D721Med (cell line): ENCODE measurements at places on chromosomes 12 and 14.

DNA sequence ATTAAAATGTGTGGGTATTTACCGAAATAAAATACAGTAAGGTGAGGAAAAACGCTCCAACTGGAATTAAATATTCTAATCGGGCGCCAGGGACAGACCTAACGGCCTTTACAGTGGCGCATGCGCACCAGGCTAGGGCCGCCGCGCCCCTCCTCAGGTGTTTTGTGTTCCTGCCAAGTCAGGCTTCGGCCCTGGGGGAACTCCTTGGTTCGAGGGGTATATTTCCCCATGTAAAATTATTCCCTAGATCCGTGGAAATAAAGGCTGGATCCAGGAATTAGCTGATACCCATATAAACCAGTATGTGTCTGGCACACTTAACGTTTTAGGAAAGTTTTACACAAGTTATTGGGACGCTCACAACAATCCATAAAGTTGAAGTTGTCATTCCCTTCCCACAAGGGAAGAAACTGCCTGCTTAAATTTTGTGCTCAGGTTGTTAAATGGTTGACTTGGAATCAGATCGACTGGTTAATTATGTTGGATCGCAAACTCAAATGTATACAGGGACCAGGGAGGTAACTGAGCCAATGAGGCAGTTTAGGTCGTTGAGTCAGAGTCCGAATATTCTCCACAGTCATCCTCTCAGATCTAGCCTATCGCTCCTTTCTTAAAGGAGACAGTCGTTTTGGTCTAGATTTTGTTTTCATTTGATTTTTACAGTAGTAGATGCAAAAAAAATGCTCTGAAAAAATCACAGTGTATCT, 621 bp upstream of the ANAPC7 start:
- DNase-seq = peak; percentile 66

DNA sequence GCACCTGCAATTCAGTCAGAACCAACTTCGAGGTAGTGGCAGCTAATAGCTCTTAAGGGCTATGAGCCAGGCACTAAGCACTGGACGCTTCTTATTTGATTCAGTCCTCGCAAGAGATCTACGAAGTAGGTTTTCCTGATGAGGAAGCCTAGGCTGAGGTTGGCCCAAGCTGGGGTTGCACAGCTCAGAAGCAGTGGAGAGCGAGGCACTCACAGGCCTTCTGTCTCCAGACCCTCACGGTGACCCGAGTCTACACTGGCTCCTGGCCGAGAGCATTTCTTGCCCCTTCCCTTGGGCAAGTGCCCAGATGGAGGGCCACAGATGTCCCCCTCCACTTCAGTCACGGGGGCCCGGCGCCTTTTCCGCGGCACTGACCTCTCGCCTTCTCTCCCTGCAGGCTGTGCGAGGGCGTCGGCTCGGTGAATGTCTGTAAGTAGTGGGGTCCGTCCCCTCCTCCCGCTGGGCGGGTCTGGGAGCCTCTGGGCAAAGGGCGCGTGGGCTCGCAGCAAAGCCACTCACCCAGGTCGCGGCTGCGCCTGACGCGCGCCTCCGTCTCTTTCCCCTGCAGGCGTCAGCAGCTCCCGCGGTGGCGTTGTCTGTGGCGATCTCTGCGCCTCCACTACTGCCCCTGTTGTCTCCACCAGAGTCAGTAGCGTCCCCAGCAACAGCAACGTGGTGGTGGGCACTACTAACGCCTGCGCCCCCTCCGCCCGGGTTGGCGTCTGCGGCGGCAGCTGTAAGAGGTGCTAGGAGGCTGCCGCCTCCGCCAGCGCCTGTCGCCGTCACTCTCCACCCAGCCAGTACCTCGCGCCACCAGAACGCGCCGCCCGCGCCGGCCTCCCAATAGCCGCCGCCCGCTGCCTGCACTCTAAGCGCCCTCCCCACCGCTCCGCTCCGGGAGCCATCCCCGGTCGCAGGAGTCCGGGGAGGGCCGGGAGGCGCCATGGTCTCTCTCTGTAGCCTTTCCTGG, 13.1 kb downstream of the KRT83 start:
- DNase-seq = no peak

DNA sequence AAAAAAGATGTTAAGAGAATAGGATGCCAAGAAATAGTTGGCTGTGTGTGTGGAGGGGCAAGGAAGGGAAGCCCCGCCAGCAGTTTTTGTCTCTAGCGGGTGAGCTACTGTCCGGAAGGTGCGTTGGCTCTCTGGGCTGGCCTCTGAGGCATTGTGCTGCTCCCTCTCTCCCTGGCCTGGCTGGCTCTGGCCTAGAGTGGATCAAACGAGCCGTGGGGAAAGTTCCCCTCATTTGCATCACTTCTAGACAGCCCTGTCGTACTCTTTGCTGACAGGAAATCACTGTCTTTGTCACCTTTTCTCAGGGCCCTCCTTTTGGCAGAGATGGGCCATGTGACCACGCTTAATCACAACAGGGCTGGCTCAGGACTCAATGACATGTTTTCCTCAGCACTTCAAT, 236.1 kb upstream of the NPAS3 start:
- DNase-seq = no peak

DNA sequence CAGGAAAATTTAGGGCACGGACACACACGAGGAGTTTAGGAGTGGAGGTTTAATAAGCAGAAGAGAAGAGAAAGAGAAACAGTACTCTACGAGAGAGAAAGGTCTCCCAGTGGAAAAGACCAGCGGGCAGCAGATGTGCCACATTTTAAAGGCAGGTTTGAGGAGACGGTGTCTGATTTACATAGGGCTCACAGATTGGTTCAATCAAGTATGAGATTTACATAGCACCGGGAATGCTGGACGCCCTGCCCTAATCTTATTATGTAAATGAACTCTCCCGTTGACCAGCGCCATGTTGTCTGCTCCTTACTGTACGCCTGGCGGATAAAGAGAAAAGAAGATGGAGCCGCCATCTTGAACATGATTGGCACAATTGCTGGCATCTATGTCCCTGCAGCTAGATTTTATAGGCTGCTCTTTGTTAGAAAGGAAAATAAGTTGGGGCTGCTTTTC, 17.9 kb downstream of the NFKBIA start:
- DNase-seq = no peak

DNA sequence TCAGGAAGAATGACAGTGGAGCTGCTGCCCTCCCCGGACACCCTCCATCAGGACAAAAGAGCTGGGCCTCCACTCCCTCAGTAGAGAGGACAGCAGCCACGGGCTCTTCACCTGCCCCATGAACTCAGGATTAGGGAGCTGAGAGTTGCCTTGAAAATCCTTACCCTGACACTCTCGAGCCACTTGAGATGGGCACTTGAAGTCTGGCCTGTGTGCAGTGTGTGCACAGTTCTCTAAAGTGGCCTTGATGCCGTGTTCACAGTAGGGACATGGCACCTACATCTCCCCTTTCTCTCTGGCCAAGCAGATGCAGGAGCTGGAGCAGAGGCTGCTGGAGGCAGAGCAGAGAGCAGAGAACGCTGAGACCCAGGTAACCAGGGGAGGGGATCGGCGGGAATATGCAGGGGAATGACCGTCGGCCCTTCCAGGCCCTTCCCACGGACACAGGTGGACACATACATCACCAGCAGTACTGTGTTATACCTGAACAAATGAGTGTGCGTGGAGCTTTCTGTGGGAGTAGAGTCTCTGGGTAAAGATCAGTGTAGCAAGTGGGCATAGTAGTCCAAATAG, 22.5 kb downstream of the PLEKHH1 start:
- DNase-seq = no peak

GRCh38 chr14:71061458-71061857, 154.2 kb downstream of the PCNX1 start:
- DNase-seq = no peak

- DNase-seq = peak; percentile 89
These were observed at the start of gene CHST11 for GRCh38 chr12:104456417-104456949. TSS of gene CHST11 (plus strand) at chr12:104456948.

DNA sequence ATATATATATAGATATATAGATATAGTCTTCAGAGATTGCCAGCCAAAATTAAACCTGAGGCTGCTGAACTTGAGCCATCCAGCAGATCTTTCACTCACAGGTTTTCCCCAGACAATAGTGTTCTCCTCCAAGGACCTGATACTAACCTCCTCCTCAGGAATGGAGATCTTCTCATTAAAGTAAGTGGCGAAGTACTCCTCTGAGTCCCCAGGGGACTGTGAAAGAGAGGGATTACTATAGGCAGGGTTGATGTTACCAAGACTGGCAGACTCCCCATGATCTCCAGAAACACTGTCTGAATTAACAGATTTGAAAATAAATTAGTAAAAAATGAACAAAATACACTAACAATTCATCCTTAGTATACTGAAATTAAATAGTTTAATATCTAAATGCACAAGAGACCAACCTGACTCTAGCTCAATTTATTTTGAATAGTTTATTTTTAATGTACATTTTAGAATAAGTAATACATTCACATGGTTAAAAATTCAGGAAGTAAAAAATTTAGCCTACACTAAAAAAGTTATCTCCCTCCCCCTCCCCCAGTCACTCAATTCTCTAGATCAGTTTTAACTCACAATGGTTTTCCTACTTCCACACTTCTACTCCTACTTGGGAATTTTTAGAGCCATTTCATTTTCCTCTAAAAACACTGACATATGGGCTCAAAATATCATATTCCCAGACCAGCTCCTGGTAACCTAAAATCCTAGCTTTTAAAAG, 17.7 kb downstream of the SLC11A2 start:
- DNase-seq = peak; percentile 55

GRCh38 chr12:32568228-32568627, 110.9 kb upstream of the DNM1L start:
- DNase-seq = no peak

- DNase-seq = no peak
These were observed 475.6 kb upstream of the MIS18BP1 start for GRCh38 chr14:45728434-45729225.

DNA sequence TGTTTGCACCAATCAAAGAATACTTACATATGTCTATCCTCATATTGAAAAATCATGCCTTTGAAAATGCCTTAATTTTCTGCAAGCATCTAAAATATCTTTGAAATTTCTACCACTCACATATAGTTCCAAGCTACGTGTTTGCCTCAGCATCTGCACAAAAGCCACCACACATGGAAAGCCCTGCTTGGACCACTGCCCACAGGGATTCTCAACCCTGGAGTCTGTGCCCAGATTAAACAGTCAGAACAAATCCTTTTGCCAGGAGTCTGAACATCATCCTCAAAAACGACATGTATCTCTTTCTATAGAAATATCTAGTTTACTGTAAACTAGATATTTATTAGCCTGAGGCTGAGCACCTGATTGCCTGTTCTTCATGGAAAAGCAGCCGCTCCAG, 32.6 kb downstream of the ARMH4 start:
- no peak for DNase-seq

DNA sequence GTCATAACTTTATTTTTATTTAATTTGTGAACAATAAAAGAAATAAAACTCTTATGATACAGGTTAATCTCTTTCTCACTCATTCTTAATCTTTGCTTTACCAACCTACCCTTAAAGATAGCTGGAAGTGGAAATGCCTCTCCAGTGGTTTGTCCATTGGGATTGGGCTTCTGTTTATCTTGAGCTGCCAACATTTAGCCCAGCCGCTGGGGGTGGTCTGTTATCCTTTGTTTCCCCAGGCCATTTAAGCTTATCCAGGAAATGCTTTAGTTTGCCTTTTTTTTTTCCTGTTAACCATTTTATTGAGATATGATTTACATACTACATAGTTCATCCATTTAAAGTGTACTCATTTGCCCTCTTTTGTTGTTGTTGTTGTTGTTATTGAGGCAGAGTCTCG, 8.2 kb downstream of the TDG start:
- DNase-seq = no peak

GRCh38 chr12:52070185-52070925, 577 bp downstream of the ATG101 start:
- no peak for DNase-seq

- DNase-seq = no peak
These were observed 311.2 kb downstream of the CACNA1C start for GRCh38 chr12:2363836-2364609.

DNA sequence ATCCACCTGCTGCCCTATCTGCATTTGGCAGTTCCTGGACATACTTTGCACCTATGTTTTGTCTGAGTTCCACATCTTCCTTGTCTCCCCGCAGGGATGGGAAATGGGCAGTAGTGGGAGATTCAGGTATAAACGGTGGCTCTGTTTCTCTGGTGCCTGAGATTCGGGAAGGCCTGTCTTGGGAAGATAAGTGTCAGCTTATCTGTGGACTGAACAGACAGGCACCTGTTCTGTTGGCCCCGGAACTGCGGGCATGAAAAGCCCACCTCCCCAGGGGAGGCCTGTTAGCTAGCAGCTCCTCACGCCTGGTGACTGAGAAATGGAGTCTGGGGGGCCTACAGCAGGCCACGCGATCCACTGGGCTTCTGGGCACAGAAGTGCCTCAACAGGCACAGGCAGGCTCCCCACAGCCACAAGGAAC, 5.8 kb downstream of the PHB2 start:
- no peak for DNase-seq

DNA sequence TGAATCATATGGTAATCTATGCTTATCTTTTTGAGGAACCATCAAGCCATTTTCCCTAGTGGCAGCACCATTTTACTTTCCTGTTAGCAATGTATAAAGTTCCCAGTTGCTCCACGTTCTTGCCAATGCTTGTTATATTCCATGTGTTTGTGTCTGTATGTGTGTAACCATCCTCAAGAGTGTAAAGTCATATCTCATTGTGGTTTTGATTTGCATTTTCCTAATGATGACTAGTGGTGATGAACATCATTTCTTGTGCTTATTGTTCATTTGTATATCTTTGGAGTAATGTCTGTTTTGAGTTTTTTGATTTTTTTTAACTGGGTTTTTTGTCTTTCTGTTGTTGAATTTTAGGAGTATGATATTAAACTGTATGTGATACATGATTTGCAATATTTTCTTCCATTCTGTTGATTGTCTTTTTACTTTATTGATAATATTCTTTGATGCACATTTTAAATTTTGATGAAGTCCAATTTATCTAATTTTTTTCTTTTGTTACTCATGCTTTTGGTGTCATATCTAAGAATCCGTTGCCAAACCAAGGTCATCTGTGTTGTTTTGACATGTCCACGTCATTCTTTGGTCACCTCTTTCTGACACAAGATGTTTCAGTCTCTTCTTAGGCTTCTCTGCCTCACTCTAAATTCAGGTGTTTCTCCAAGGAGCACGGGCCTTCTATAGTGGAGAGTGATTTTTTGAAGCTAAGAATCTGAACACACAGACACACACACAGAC, 36.1 kb downstream of the PPHLN1 start:
- no peak for DNase-seq

GRCh38 chr12:47757364-47757839, 1.3 kb downstream of the RAPGEF3 start:
- no peak for DNase-seq

- DNase-seq = no peak
These were observed 42.3 kb upstream of the MDM1 start for GRCh38 chr12:68374307-68374982.

GRCh38 chr12:42373669-42374068, 47.7 kb downstream of the PPHLN1 start:
- no peak for DNase-seq

DNA sequence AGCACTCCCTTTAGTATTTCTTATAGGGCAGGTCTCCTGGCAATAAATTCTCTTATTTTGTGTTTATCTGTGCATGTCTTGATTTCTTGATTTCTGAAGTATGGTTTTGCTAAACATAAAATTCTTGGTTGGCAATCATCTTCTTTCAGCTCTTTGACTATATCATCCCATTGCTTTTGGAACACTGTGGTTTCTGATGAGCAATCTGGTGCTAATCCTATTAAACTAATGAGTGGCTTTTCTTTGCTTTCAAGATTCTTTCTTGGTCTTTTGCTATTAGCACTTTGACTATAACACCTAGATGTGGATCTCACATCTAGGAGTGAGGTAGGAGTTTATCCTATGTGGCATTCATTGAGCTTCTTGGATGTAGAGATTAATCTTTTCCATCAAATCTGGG, 120.7 kb upstream of the MED13L start:
- DNase-seq = no peak

- no peak for DNase-seq
These were observed 7.2 kb downstream of the SLC38A4 start for GRCh38 chr12:46818642-46819041.

- no peak for DNase-seq
These were observed 12.7 kb upstream of the SERPINA1 start for GRCh38 chr14:94401083-94401482.
